Renal cortex interstitium (tissue), 15 donors: ENCODE measurements at places on chromosomes 7 and 10.
A peak's percentile ranks its signal among the peaks of the same experiment; 100 is the strongest.

- no peak for DNase-seq
These were observed 100.7 kb downstream of the SEMA3E start for GRCh38 chr7:83548250-83548649.

DNA sequence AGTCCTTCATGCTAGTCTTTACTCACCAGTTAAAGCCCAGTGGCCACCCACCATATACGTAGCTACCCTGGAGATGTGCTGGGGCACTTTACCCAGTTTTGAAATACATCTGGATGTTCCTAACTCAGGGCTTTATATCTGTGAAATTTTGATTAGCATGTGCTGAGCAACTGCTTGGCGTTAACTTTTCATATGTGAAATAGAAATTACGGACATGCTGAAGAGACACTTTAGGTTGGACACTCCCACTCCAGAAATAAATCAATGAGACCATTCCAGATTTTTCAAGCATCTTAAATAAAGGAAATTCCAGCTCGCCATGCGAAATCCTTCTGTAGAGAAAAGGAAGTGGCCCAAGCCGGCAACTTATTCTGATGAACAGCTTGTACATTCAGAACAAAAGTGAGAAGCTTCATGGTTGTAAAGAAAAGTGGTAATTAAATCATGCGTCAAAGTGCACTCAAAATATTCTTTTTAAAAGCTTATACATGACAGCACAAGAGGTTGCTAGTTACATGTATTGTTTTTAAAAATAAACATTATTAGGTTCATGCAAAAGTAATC lies 153.5 kb upstream of the ITGB1 start:
- no peak for DNase-seq

- DNase-seq, result no peak
These were observed 26.0 kb downstream of the BNIP3 start for GRCh38 chr10:131955591-131956340.

GRCh38 chr7:114874170-114874569 lies 47.7 kb upstream of the MDFIC start:
- DNase-seq, result no peak

DNA sequence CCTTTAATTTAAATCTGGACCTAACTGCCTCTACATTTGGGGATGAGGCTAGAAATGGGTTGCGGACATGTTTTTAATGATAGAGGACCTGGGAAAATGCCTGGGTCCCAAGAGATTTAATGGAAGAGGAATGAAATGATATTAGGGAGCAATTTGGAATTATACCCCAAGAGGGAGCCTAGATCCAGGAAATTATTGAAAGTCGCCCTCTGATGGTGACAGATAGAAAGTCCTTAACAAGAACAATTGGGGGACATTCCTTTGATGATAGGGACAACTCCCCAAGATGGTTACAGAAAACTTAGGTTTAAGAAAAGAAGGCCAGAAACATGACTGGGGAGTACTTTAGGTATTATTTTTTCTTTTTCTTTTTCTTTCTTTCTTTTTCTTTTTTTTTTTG lies 9.5 kb upstream of the TSGA13 start:
- DNase-seq, result no peak

GRCh38 chr10:78756604-78757343 lies 312.0 kb upstream of the ZMIZ1 start:
- DNase-seq, result no peak

GRCh38 chr10:1270906-1271305 lies 214.7 kb downstream of the WDR37 start:
- no peak for DNase-seq

GRCh38 chr10:47037654-47038425 lies 126.6 kb downstream of the PTPN20 start:
- no peak for DNase-seq

GRCh38 chr7:131642429-131642828 lies 86.0 kb upstream of the PODXL start:
- DNase-seq, result no peak

DNA sequence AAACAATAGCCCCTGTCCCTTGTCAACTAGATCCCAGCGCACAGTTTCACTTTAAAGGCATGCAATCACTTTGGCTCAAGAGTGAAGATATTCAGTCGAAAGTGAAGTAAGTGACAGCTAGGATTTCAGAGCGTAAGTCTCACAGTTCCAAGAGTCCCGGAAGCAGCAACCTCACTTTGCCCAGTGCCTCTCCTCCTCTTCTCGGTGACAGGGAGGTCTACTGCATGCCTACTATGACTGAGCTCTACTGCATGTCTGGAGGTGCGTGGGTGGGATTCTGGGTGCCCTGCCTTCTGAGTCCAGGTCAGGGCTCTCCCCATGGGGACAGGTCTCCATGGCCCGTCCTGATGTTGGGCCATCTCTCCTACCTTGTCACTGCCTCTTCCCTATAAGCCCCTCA lies 17.0 kb downstream of the PRKCQ start:
- no peak for DNase-seq

DNA sequence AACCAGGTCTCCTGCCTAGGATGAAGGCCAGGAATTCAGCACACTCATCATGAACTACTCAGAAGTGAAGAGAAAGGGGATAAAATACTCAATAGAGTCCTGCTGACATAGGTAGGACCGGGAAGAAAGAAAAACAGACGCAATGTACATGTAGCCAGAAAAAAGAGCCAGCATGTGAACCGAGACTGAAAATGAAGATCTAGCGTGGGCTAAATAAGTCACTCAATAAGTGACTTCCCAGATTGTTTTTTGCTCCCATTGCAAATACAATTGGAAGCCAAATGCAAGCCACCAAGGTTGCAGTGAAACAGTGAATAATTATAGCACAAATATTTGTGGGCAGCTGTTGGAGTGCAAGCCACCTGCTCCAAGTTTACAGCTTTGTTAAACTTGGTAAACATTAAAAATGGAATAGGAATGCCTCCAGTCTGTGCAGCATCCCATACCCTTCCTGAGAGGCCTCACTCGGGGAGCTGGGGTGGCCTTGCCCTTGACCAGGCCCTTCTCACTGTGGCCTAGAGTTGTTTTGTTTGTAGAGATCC lies 34.7 kb upstream of the HPS1 start:
- DNase-seq, result no peak

DNA sequence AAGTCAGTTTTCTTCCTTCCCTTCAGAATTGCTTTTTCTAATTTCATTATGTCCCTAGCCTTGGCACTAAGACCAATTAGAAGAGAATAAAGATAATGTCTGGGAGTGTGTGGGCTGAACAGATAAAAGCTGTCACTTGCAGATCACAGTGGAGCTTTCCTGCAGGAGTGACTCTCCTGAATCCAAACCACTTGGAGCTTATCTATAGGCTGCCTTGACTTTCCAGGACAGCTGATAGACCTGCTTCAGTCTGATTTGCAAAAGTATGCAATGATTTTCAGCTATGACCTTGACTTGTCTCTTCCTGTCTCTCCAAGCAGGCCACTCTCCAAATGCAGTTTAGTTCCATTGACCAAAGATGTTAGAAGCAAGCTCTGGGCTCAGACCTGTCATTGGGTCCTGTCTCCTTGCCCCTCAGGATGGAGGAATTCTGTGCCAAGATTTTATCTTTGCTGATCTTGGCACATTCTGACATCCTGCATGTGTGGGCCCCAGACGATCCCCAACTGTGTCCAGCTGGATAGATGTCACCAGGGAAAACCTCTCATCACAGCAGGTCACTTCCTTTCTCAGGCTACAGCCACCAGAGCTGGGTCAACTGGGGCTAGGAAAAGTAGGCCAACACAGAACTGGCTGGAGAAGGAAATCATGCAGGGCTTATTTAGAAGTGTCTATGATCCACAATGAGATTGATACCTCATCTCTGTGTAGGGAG lies 120.9 kb upstream of the ZNF438 start:
- DNase-seq, result no peak

GRCh38 chr7:3327655-3328054 lies 26.6 kb downstream of the SDK1 start:
- DNase-seq, result no peak

DNA sequence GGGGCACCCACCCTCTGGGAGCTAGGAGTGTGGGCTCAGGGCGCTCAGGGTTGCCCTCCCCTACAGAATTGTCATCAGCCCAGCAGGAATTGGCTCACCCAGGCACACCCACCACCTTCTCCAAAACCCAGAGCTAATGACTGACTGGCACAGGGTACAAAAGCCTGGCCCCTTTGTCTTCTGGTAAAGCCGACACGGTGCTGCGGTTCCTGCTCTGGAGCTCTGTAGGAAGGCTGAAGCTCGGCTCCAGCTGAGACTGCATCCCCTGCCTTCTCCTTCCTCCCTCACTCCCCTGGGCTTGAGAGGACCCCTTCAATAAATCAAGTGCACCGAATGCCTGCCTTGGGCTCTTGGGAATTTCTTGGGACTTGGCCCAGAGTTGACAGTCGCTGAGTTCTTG lies 117.9 kb upstream of the EEPD1 start:
- no peak for DNase-seq

- no peak for DNase-seq
These were observed 598.7 kb downstream of the GRID1 start for GRCh38 chr10:85767891-85768290.

DNA sequence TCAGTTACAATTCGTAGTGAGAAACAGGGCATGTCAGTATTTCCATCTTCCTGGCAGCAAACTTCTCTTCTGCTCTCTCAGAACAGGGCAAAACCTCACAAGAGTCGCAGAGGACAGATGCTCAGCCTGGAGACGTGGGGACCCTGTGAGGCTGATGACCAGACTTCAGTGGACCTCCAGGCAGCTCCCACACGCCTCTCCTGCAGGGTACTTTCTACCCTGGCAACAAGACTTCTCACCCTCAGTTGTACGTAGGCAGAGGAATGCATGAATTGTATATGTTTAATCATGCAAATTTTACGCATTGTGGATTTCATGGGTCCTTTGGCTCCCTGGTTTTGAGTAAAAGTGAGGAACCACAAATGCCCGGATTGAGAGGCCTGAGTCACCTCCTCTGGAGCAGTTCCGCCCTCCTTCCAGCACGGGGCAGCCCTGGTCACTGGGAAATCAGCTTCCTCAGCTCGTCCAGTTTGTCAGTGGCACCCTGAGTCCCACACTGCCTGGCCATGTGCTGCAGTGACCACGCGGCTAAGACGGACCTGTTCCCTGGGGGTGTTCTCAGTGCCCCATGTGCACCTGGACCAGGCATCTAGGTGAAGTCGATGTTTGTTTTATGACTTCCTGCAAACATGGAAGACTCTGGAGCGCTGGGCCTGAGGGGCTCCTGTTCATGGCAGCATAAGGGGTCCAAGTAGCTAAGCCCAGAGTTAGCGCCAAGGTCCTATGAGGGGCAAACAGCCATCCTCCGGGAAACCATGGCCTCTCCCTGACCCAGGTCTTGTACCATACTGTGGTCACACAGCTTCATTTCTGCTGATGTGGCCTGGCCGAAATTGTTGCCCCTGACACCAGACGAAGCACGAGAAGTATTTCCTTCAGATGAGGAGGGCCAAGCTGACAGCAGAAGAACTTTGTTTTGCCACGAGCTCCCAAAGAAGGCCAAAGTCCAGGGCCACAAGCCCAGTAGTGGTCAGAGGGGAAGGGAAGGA lies 165.1 kb downstream of the TNS3 start:
- DNase-seq, result no peak

GRCh38 chr7:23065974-23066373 lies 39.6 kb upstream of the KLHL7 start:
- DNase-seq, result no peak

DNA sequence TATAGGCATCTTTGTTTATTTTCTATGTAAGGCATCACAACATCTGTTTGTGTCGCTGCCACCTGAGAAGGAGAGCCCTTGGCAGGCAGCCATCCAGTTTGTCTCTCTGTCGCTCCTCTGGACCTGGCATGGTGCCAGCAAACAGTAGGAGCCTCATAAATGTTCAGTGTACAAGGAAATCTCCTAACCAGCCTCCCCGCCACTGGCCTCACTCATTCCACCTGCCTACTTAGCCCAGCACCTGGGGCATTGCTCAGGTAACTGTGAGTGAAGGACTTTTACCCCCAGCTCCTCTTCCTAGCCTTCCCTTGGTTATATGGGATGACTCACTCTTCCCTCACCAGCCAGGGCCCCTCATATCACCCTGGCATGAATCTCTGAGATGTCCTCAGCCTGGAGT lies 61.7 kb upstream of the NPTX2 start:
- DNase-seq, result no peak

DNA sequence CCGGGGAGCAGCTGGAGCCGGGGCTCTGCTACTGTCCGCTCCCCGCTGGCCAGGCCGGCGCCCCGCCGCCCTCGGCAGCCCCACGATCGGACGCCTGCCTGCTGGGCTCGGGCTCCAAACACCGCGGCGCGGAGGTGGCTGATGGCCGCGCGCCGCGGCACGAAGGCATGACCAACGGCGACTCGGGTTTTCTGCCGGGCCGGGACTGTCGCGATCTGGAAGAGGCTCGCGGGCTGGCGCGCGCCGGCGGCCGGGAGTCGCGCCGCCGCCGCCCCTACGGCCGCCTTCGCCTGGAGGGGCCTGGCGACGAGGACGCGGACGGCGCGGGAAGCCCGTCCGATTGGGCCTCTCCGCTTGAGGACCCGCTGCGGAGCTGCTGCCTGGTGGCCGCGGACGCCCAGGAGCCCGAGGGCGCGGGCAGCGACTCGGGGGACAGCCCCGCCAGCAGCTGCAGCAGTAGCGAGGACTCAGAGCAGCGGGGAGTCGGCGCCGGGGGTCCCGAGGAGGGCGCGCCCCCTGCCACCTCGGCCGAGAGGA lies 570 bp downstream of the TBC1D12 start:
- peak; percentile 40 for DNase-seq

DNA sequence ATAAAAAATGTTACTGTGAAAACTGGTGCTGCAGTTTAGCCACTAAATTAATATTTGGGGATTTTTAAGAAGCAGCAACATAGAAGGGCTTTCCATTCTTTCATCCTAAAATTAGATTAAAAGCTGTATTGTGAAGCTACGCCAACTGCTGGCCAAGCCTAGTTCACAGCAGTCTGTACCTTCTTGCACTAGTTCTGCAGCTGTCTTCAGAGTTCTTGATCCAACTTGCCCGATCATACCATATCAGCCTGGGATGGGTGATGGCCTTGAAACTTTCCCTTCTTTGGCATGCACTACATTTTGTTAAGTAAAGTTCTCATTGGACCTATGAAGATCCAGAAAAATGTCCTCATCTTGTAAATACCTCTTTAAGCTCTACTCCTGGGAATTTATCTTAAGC lies 20.3 kb upstream of the PANK1 start:
- no peak for DNase-seq

- no peak for DNase-seq
These were observed 895.7 kb downstream of the XPNPEP1 start for GRCh38 chr10:109027534-109028185.

- no peak for DNase-seq
These were observed 1.5 kb downstream of the CTBP2 start for GRCh38 chr10:125158601-125159485.

DNA sequence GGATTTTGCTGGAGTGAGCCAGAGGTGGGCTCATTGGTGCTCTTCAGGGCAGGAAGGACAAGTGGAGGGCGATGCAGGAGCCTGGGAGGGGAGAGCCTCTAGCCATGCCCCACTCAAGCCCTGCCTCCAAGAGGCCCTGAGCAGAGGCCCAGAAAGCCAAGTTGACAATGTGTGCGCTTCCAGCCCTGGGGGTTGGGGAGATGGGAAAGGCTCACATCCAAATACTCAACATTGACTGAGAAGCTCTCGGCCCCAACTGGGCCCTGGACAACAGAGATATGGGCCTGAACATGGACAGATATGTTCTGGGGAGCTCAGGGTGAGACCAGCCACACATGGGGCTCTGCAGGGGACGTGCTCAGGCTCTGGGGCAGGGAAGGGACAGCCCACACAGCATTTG lies 39.0 kb downstream of the FRMPD2 start:
- no peak for DNase-seq

GRCh38 chr10:1544929-1545328 lies 192.4 kb downstream of the ADARB2 start:
- no peak for DNase-seq
